H9 (cell line): ENCODE measurements at places on chromosomes 6 and 20. TPM values are rescaled to one million over a fixed set of nuclear protein-coding genes. Genes with fewer than 3 reads are reported as not detected.

DNA sequence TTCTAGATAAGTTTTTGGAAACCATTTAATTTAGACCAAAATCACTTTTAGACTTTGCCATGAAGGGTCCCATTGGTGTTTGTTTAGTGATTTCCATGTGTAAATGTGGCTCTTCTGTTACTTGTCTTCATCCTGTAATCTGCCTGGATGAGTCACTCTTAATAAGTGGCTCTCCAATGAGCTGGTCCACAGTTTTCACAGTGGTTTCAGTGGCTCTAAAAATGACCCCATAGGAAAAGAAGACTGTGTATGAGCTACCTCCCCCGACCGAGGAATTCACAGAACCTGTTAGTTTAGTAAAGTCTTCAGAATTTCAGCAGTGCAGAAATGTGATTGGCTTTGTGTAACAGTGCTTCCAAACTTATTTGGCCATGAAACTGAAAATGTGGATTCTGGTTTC is 492.0 kb upstream of the MARCKS start:
- H3K4me1 ChIP-seq: peaks cover 5% of the 10 kb centered on the region; the same call in 1 of the 2 replicates
- no peak overlapping the region for H3K27ac ChIP-seq
- no peaks in the 10 kb centered on the region for H3K27me3 ChIP-seq
- no peak for DNase-seq
- no peaks in the 10 kb centered on the region for H3K36me3 ChIP-seq

The TFAP2D gene
- not detected in 2 replicates for total RNA-seq

The CENPQ gene
- total RNA-seq: 14.5 and 15.5 TPM in 2 replicates

The TNXB gene
- 5.0 and 5.2 TPM in 2 replicates for total RNA-seq

GRCh38 chr6:44189257-44189656 is 27.5 kb upstream of the MYMX start:
- DNase-seq: no peak

DNA sequence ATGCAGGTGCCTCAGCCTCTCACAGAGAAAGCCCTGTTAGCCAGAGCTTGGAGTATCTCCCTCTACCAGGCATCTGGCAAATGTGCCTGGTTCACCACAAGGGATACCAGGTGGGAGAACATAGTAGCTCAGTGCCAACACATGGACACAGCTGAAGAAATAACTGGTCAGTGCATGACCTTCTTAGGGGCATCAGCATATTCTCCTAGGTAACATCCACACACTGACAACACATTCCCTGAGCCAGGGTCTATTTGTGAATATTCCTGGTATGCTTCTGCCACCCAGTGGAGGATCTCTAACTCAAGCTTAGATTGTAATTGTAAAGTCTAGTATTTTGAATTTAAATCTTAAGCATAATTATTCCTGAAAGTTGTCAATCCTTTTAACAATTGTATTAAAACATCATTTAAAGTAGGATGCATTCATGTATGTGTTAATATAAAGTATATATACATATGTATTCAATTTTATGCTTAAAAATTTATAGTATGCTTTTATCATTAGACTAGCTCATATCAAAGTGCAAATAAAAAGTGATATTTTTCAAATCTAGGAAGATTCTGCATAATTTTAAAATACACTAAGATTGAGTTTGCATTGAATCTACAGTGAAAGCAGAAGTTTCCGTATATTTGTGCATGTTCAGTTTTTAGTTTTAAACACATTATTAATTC is 45.3 kb upstream of the COL21A1 start:
- H3K36me3 ChIP-seq: no peaks in the 10 kb centered on the region
- H3K27ac ChIP-seq: no peak overlapping the region
- no peak overlapping the region for H3K4me3 ChIP-seq
- peak; percentile 52 for DNase-seq
- no peaks in the 10 kb centered on the region for H3K4me1 ChIP-seq

The COX4I2 gene
- not detected in 2 replicates for total RNA-seq

The HLA-DPB1 gene
- total RNA-seq: 23.4 and 23.6 TPM in 2 replicates

The PGC gene
- total RNA-seq: not detected in 2 replicates

- H3K27me3 ChIP-seq: no peaks in the 10 kb centered on the region
- DNase-seq: no peak
- H3K36me3 ChIP-seq: 0 out of 3 replicates have a peak, but pooled peaks cover 2% of the 10 kb centered on the region
- H3K27ac ChIP-seq: no peak overlapping the region
These were observed 221.2 kb downstream of the MAFB start for GRCh38 chr20:40467703-40468411.

The RMND1 gene
- total RNA-seq: 25.2 and 27.0 TPM in 2 replicates

- H3K36me3 ChIP-seq: peaks cover 7% of the 10 kb centered on the region
- no peak overlapping the region for H3K27ac ChIP-seq
- no peaks in the 10 kb centered on the region for H3K4me1 ChIP-seq
- H3K27me3 ChIP-seq: no peaks in the 10 kb centered on the region
- H3K4me3 ChIP-seq: no peak overlapping the region
- no peak for DNase-seq
These were observed 11.7 kb downstream of the ARFGEF2 start for GRCh38 chr20:48933017-48933766.

The IL17A gene
- total RNA-seq: not detected in 2 replicates

DNA sequence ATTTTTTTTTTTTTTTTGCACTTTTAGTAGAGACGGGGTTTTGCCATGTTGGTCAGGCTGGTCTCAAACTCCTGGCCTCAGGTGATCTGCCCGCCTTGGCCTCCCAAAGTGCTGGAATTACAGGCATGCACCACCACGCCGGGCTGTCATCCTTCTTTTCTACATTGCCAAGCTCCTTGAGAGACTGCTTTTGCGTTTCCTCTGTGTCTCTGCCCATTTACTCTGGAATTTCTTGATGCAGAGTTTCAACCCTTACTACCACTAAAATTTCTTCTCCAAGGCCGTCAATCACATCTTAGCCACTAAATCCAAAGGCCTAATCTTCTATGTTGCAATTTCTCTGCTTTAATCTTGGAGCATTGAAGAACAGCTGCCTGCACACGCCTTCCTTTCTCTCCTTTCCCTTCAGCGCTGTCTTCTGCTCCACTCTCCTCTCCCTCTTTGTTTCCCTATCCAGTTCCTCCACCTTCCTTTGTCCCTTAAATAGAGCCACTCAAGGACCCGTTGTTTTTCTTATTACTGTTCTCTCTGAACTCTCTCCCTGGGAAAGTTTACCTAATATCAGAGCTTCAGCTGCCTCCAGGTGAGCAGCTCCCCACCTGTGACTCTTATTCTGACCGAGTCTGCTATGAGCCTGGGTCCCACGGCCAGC is 98.8 kb downstream of the SLC35B3 start:
- H3K4me3 ChIP-seq: no peak overlapping the region
- no peaks in the 10 kb centered on the region; the same call in 1 of the 2 replicates for H3K4me1 ChIP-seq
- no peaks in the 10 kb centered on the region for H3K27me3 ChIP-seq
- no peaks in the 10 kb centered on the region for H3K36me3 ChIP-seq
- H3K27ac ChIP-seq: no peak overlapping the region

The HMGCLL1 gene
- total RNA-seq: 0.20 and 0.24 TPM in 2 replicates

DNA sequence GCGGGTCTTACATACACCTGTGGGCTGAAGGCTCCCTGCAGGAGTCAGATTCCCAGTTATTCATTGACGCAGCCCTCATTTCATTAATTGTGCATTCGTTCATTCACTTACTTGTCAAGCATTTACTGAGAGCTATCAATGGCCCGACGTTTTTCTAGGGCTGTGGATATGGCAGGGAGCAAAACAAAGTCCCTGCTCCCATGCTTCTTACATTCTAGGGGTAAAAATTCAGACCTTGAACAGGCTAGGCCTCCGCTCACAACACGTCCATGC is 369 bp upstream of the NSFL1C start:
- H3K4me3 ChIP-seq: peak overlapping the region; percentile 80
- no peaks in the 10 kb centered on the region for H3K27me3 ChIP-seq
- no peaks in the 10 kb centered on the region; the same call in 1 of the 2 replicates for H3K4me1 ChIP-seq
- peaks cover 21% of the 10 kb centered on the region for H3K36me3 ChIP-seq
- no peak for DNase-seq

- H3K36me3 ChIP-seq: no peaks in the 10 kb centered on the region
- H3K27ac ChIP-seq: no peak overlapping the region
- no peak overlapping the region for H3K4me3 ChIP-seq
- H3K27me3 ChIP-seq: no peaks in the 10 kb centered on the region
These were observed 150.1 kb upstream of the RPS6KA2 start for GRCh38 chr6:166777096-166777630.

- H3K4me1 ChIP-seq: no peaks in the 10 kb centered on the region
- no peaks in the 10 kb centered on the region for H3K27me3 ChIP-seq
- DNase-seq: no peak
- H3K4me3 ChIP-seq: no peak overlapping the region
- H3K36me3 ChIP-seq: no peaks in the 10 kb centered on the region
These were observed 11.2 kb upstream of the TAGAP start for GRCh38 chr6:159056003-159056402.

The RSPO3 gene
- total RNA-seq: not detected in 2 replicates

DNA sequence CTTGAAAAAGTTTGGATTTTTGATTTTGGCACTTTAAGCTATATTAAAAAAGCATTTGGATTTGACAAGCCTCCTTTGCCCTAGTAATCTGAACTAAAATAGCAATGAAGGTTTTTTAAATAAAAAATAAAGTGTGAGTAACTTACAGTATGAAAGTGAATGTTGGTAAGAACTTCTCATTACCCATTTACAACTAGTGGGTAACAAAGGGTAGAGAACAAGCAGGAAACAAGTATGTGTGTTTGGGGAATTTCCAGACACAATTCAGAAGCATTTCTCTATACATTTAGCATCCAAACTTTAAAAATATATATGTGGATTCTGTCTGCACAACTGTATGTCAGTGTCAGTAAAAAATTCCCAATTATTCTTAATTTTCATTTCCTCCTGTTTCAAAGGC is 2.9 kb downstream of the TMEM30A start:
- H3K27ac ChIP-seq: no peak overlapping the region
- H3K27me3 ChIP-seq: no peaks in the 10 kb centered on the region
- peaks cover 2% of the 10 kb centered on the region; the same call in 1 of the 2 replicates for H3K36me3 ChIP-seq
- peaks cover 7% of the 10 kb centered on the region; the same call in 1 of the 2 replicates for H3K4me1 ChIP-seq

DNA sequence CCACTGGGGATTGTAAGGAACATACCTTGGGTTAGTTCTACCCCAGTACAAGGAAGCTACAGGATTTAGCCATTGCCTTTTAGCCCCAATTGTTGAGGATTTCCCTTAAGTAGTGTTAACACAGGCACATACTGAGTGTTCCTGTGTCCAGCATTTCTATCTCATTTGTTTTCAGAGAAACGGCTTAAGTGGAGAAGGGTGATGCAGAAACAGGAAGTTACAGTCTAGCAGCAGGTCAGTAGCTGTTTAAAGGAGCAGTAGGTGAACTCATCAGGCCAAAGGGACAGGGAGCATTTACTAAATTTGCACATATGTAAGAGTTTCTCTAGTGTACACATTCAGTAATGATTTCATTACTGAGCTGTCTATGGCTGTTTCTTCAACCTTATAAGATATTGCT is 644.2 kb upstream of the GJE1 start:
- no peak for DNase-seq
- no peak overlapping the region for H3K27ac ChIP-seq
- H3K36me3 ChIP-seq: peaks cover 5% of the 10 kb centered on the region
- H3K27me3 ChIP-seq: no peaks in the 10 kb centered on the region

DNA sequence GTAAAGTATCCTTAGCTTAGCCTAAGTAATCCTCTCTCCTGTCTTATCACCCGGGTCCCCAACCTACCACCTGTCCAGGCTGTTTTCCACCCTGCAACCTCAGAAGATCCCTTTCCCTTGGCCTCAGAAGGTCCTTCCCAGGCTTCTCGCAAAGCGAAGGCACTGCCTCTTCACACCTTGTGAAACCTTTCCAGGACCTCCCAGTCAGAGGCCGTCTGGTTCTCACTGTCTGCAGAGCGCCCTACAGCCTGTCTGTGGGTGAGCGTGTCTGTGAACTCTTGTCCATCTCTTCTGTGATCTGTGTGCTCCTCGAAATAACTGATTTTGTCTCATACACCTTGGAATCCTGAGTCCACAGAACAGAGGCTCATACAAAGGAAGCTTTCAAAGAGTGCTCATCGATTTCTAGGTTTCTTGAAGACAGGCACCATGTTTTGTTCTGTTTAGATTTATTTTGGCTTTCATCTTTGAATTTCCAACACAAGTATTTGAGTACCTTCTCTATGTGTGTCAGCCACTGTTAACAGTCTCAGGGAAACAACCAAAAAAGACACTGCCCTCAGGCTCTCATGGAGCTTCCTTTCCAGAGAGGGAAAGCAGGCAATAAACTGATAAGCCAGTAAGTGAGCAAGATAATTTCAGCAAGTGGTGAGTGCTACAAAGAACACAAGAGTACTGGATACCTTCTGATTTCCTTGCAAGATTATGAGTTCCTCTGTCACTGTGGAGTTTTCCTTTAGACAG is 6.3 kb downstream of the PDE10A start:
- H3K27ac ChIP-seq: no peak overlapping the region
- no peaks in the 10 kb centered on the region for H3K4me1 ChIP-seq
- H3K36me3 ChIP-seq: no peaks in the 10 kb centered on the region
- H3K27me3 ChIP-seq: peaks cover 35% of the 10 kb centered on the region
- no peak for DNase-seq

DNA sequence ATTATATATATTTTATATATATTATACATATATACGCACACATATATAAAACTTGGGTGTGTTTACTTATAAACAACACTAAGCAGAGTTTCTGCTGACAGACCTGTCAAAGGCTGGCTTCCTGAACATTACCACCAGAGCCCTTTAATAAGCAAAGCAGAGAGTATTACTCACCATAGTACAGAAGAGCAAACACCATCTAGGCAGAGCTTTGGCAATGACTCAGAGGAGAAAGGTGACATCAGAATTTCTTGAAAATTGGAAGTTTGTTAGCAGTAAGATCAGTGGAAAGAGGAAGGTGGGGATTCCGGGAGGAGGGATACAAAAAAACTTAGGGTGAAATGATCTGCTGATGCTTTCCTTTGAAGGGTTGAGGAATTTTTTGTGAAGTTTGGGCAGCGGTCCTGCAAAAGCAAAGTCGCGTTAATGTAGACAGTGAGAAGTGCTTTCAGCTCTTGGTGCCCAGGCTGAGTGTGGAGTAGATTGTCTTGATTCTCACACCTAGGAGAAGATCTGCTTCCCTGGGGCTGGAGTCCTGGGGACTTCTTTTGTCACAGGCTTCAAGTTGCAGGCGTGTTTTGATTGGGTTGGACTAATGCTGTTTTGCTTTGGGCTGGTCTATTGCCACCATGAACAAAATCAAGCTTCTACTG is 109.6 kb upstream of the BACH2 start:
- no peak overlapping the region for H3K27ac ChIP-seq
- DNase-seq: no peak
- H3K4me3 ChIP-seq: no peak overlapping the region

The TCP1 gene
- 401 and 412 TPM in 2 replicates for total RNA-seq

The GGTLC1 gene
- total RNA-seq: not detected in 2 replicates

GRCh38 chr20:55893031-55893430 is 112.3 kb downstream of the CBLN4 start:
- DNase-seq: no peak
- H3K36me3 ChIP-seq: peaks cover 38% of the 10 kb centered on the region
- H3K4me1 ChIP-seq: no peaks in the 10 kb centered on the region
